NCI-H82 (cell line): ENCODE measurements at places on chromosomes 6 and 20.
A peak's percentile ranks its signal among the peaks of the same experiment; 100 is the strongest.

DNA sequence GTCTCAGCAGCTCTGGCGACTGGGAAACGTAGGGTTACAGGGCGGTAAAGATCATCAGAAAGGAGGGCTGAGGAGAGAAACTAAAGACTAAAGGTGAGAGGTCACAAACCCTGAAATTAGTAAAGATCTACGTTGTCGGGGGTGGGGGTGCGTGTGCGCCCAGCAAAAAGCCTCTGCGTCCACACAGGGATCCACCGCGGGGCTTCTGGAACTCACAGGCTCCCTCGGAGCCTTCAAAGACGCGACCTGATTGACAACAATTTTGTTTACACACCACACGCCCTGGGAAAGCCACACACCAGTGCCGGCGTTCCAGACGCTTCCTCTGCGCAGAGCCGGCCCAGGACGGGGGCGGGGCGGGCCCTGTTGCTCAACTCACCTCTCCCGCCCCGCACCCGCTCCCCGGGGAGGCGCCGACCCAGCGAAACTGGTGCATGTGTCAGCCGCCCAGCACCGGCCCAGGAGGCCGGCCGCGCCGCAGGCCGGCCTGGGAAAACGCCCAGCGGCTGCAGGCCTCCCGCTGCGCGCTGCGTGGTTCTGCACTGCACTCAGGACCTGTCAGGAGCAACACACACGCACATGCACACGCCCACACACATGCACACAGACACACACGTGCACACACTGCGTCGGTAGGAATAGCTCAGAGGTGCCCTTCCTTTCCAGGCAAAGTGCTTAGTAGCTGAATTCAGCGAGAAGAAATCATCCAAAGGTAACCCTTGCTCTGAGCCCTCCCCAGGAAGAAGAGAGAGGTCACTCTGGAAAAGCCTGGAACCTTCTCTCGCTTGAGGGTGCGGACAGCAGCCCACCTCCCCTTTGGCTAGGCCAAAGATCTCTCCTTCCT lies 57.2 kb upstream of the ARID1B start:
- DNase-seq: no peak

GRCh38 chr6:133166766-133167165 lies 74.4 kb upstream of the EYA4 start:
- no peak for DNase-seq

- no peak for DNase-seq
Measured at GRCh38 chr6:148082696-148083095, 259.9 kb upstream of the SASH1 start.

DNA sequence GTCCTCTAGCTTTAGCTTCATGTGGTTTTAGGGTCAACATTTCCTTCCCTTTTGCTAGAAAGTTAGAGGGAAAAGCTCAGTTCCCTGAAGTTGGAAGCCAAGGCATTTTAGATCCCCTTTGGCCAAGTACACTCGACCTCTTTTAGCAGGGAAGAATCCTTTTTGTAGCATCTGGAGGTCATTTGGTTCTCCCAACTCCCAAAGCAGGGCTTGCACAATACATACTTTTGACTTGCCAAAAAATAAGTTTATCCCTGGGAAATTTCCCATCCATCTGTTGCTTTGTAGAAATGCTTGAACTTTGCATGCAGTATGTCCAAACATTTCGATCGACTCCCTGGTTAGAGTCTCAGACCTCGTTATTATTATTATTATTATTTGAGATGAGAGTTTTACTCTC lies 4.6 kb upstream of the EDEM2 start:
- no peak for DNase-seq

GRCh38 chr6:148513145-148514071 lies 170.8 kb downstream of the SASH1 start:
- no peak for DNase-seq

GRCh38 chr20:47041396-47041899 lies 146.8 kb downstream of the EYA2 start:
- DNase-seq: no peak

GRCh38 chr6:33901822-33902456 lies 98.1 kb upstream of the MLN start:
- DNase-seq: no peak

DNA sequence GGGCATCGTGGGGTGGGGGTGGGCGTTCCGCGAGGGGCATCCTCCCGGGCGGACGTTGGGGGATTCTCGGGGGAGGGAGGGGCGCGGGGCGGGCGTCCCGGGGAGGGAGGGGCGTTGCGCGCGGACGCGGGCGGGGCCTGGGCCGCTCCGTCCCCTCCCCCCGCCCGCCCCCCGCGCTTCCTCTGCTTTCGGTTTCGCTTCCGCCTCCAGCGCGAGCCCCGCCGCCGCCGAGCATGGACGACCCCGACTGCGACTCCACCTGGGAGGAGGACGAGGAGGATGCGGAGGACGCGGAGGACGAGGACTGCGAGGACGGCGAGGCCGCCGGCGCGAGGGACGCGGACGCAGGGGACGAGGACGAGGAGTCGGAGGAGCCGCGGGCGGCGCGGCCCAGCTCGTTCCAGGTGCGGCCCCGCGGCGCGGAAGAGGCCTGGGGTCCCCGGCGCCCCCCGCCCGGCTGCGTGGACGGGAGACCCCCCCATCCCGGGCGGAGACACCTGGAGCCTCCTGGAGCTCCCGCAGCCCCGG lies at the start of gene OGFR:
TSS of gene OGFR (plus strand) at position 209 of the 528 bp plus-strand sequence. CDS start at position 234, 25 bp downstream.
- DNase-seq: peak; percentile 51

DNA sequence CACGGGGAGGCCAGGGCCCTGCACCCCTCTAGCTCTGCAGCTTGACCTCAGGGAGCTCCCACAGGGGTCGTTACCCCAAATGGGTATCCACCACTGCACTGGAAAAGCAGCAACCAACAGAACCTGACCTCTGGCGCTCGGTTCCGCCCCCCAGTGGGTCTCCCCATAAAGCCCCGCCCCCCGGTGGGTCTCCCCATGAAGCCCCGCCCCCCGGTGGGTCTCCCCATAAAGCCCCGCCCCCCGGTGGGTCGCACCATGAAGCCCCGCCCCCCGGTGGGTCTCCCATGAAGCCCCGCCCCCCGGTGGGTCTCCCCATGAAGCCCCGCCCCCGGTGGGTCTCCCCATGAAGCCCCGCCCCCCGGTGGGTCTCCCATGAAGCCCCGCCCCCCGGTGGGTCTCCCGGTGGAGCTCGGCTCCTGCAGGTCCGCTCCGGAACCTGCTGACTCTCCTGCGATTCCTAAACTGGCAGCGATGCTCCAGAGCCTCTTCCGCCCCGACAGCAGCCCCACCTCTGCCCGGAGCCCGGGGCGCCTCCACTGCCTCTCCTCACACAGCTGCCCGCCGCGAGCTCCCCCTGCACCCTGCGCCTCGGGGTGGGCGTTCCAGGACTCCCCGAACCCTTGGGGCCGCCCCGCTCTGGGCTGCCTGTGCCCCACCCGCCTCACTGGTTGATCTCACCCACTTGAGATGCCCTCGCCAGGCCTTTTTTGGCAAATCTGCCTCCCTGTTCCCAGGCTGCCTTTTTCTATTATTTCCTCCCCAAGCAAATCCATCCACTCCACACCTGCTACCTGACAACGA lies 12.1 kb downstream of the SLC2A4RG start:
- DNase-seq: peak; percentile 76

DNA sequence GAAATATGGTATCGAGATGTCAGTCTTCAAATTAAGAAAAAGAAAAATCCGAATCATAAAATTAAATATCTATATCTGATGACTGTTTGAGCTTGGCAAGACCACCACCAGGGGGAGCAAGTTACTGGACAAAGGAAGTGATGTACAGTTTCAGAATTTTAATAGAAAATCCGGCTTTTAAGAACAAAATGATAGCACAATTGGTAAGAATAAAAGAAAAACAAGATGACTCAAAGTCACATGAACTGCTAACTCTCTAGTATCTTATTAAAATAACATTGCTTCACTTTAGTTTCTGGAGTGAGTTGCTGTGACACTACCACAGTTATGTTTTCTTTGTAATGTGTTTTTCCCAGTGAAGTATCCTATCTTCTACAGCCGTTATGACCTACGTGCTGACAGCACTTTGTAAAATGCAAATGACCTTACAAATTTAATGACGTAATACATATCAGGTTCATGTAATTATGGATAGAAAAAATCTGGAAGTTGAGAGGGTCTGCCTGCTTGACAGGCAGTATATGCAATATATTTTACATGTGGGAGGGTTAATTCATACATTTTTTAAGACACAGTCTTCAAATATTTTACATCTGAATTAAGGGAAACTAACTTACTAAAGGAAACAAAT lies 405.3 kb upstream of the HS3ST5 start:
- DNase-seq: peak; percentile 71

- no peak for DNase-seq
Measured at GRCh38 chr6:164230804-164231203, 816.3 kb downstream of the QKI start.

DNA sequence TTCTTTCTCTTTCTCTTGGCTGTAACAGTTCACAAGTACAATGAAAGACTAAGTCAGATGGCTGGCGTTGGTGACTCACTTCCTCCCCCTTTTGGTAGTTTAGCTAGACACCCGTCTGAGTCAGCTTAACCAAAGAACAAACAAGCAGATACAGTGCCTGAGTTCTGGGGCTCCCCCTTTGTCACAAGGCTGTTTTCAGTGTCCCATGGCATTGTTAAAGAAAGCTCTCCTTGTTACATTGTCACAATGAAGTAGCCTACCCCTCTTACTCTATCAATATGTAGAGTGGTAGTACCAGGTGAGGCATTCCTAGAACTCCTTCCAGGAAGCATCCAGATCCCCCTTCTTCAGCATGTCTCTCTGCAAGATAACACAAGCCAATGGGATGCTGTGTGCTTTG lies 38.6 kb downstream of the KIAA0408 start:
- peak; percentile 85 for DNase-seq

GRCh38 chr6:33914645-33915044 lies 110.8 kb upstream of the MLN start:
- DNase-seq: no peak

DNA sequence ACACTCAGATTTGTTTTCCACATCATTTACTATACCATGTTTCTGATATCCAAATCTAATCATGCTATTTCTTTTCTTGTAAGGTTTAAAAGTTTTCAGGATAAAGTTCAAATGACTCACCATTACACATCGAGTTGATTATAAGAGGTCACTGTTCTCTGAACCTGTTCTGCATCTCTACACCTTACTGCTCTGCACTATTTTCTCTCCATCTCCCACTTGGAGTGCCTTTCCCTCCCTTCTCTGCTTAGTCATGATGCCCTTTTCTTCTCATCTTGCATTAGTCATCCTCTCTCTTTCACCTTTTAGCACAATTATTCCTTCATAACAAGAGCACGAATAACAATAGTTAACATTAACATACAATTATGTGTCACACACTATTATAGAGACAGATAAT lies 37.5 kb upstream of the FUT9 start:
- DNase-seq: no peak

GRCh38 chr6:106309766-106310373 lies 15.7 kb downstream of the ATG5 start:
- DNase-seq: no peak

DNA sequence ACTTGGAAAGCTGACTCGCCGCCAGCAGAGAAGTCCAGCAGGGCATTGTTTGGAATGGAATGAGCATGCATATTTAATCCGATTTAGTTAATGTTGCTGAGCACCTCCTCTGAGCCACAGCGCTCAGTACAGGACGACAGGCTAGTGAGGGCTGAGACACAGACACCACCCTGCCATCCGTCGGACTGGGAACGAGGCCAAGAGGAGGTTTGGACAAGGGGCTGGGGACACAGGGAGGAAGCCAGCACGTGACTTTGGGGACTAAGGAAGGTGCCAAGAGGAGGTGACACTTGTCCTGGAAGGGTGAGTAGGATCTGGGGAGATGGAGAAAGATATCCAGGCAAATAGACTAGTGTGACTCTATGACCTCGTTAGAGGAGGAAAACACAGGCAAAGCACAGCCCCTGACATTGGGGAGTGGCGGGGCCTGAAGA lies 152.5 kb upstream of the ECI2 start:
- peak; percentile 85 for DNase-seq

DNA sequence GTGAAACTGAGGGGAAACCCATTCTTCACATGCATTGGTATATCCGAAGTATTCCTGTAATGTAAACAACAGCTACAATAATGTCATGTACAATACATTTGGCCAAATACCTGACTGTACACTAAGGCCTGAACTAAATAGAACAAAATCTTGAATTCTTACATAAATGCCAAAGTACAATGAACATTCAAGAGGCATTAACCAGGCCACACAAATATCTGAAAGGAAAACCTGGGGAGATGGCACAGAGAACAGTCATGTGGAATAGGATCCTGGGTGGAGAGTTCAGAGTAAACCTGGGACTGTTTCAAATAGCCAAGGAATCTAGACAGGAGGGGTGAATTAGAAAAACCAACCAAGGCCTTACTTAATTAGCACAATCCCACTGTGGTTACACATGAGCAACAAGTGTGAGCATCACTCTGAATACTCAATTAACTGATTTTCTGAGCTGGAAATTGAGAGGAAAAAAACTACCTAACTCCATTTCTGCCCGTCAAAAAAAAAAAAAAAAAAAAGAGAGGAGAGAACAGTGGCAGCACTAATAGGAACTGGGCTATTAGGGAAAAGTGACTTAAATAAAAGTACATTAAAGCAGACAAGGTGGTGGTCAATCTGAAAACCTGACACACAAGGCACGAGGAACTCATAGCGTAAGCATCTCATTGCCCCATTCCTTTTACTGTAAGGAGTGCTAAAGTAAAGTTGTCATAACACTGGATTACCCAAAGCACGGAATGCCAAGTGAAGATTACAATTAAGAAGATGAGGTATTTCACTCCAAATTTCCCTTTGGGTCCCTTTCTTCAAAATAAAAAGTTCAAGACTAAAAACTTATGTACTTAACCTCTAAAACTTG lies 10.9 kb downstream of the SNX5 start:
- no peak for DNase-seq

- no peak for DNase-seq
Measured at GRCh38 chr6:1619673-1620503, 10.2 kb downstream of the FOXC1 start.

DNA sequence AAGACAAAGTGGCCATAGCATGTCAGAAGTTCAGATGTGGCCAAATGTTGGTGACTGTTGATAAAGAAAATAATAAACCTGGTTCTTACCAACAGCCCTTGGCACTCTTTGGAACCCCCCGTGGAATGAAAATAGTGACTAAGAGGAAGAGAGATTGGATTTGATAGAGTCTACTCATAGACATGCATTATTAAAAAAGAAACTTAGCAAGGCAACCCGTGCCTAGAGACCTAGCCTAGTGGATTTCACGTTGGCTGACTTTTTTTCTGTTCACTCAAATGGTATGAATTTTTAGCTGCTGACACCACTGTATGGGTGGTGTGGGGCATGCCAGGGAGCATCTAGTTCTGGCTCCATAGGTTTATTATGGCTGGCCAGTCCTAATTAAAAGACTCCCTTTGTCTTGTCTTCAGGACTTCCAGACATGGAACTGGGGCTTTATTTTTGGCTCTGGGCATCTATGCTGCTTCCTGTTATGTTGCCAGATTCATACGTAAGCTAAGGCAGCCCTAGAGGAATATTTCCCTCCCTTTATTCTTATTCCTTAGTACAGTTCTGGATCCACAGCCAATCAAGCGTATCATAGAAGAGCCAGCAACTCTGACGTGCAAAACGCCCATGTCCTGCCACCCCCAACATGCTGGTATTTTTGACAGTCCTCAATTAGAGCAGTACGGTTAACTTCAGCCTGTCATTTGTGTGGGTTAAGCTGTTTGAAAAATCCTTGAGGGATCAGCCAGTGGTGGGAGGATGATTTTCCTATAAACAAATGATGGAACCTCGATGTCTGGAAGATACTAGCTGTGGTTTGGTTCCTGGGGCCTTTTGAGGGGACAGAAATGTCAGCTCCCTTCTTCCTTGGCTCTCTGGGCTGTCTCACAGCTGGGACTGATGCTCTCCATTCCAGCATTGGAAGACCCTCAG lies 127.5 kb downstream of the ISM1 start:
- DNase-seq: no peak
